AG09319 (cell line): ENCODE measurements at places on chromosomes 1 and 21.

DNA sequence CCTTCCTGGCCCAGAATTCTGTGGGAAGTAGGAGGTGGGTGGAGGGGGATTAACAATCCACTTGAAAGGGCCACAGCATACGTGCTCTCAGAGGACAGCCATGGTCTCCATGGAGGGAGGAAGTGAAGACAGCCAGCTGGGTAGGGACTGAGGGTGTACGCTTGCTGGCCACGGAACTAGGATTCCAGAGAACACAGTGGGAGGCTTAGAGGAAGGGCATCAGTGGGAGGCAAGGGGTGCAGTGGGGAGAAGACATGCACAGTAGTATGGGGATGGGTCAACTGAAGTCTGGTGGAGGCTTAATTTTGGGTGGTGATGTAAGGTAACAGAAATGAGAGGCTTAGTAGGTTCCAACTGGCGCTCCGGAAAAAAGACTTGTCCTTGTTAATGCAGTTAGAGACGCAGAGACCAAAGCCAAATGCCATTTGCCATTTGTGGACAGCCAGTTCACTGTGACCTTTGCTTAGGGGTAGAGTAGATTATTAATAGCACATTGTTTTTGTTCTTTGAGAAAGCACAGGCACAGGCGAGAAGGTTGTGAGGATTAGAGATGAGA, 103.0 kb downstream of the ZSCAN20 start:
- no peak for DNase-seq

- DNase-seq = no peak
Measured at GRCh38 chr1:159177272-159177907, 6.0 kb downstream of the CADM3 start.

GRCh38 chr1:234544087-234544579, 65.2 kb upstream of the TARBP1 start:
- DNase-seq = peak; percentile 52

GRCh38 chr1:101444873-101445618, 208.2 kb downstream of the S1PR1 start:
- no peak for DNase-seq

- DNase-seq = no peak
Measured at GRCh38 chr21:15301014-15301413, 236.2 kb upstream of the NRIP1 start.

DNA sequence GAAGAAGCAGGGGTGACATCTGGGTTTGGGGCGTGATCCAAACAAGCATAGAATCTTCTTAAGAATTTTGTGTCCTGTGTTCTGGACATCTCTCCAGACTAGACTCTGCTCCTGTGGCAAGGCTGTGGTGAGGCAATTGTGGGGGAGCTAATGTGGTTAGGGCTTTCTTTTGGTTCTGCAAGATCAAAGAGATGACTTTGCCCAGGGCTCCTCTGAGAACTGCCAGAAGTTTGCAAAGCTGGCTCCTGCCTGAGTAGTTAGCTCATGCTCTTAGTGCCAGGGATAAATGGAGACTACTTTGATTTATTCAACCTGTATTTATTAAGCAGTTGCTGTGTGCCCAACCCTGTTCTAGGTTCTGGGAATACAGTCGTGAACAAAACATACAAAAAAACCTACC, 34.0 kb upstream of the CRNN start:
- no peak for DNase-seq

- no peak for DNase-seq
Measured at GRCh38 chr1:91714867-91715381, 171.0 kb downstream of the TGFBR3 start.

GRCh38 chr1:94787691-94788090, 32.5 kb upstream of the SLC44A3 start:
- DNase-seq = no peak

DNA sequence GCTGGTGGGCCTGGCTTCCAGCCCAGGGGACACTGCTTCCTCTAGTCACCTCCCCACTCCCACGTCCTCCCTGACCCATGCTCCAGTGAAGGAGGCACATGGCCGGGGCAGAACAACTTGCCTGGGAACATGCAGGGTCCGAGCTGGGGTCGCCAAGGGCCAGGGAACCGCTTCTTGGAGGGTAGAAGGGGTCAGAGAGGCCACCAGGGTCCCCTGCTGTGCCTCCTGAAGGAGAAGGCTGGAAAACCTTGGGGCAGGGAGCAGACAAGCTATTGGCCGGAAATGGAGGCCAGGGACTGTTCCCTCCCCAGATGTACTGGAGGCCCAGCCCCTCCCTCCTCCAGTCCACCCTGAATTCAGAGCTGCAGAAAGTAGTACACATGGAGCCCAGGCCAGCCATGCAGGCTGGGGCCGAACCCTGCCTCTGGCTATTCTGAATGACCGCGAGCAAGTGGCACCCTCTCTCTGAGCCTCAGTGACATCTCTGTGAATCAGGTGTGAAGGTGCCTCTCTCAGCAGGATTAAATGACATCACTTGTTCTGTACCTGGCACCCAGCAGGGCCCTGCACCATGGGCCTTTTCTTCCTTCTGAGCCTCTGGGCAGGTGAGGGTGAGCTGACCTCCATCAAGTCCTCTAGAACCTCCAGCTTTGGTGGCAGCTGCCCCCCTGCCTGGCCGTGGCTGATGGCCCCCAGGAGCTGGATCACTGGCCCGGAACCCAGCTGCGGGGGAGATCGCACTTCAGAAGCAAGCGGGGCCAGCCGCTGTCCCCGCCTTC, 15.7 kb downstream of the SPOCD1 start:
- DNase-seq = no peak

DNA sequence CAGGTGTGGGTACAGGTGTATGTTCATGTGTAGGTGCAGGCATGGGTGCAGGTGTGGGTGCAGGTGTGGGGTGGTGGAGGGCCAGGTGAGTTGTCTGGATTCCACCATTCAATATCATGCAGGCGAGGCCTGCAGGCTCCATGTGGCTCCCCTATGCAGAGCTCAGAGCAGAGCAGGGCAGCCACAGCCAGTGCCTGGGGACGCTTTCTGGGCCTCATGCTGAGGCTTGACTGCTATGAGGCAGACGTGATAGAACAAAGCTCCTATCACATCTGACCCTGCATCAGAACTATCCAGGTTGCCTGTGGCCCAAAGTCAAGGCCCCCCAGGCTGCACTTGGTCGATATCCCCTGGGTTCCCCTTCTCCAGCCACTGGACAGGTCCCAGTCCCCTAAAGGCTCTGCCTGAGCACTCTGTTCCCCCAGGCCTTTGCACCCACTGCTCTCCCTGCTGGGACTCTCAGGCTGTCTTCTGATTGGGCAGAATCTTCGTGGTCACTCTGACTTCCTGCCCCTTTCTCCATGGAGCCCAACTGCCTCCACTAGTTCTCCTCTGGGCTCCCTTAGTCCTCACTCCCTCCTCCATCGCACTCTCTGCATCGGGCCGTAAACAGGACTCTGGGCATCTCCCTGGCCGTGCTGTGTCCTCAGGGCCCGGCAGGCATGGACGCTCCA, 78.6 kb upstream of the ACTL8 start:
- no peak for DNase-seq

GRCh38 chr1:223887747-223888418, 42.1 kb upstream of the TP53BP2 start:
- DNase-seq = peak; percentile 71

DNA sequence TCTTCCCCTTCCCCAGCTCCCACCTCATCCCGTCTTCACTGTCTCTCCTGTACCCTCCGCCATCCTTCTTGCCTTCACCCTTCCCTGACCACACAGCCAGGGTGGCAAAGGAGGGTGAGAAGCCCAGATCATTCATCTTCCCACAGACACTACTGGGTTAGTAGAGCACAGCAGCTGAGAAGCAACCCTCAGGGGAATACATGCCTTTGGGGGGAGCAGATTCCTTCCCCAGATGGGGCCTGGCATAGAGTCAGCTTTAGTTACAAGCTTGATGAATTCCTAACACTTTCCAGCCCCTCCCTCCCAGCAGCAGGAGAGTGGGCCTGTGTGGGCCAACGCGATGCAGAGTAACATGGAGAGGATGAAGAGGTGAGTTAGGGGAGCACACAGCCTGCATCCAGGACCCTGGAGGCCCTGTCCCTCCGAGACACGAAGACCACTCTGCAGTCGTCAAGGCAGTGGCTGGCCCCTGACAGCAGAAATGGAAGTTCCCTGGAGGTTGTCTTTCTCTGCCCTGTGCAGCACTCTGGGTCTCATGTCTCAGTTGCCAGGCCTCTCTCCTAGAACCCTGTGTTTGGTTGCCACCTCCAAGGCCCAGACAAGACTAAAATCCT, 8.8 kb upstream of the BTG2 start:
- DNase-seq = no peak

GRCh38 chr1:62401034-62401760, 35.7 kb upstream of the USP1 start:
- DNase-seq = no peak

- no peak for DNase-seq
Measured at GRCh38 chr21:25701529-25701928, 33.2 kb downstream of the ATP5PF start.

- no peak for DNase-seq
Measured at GRCh38 chr1:86714159-86714558, 9.8 kb downstream of the SH3GLB1 start.

- no peak for DNase-seq
Measured at GRCh38 chr1:9020305-9020704, 5.9 kb downstream of the SLC2A7 start.

GRCh38 chr1:110196917-110197765, 13.0 kb upstream of the KCNC4 start:
- no peak for DNase-seq

DNA sequence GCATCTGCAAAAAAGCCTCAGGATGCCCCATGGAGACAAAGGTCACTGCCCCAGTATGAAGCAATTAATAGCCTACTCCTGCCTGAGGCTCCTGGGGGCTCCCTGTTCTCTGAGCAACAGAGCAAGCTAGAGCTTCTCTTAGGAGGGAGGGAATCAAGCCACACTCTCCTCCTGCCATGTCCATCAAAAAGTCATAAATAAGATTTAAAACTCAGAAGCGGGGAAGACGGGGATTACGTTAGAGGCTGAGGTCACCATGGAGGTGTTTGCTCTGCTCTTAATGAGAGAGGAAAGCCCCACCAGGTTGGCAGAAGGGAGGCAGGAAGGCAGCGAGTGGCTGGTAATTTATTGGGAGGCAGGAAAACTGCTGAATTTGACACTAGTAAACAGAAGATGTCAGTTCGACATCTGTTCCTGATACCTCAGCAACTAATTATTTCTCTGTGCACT, 98.4 kb upstream of the TNR start:
- no peak for DNase-seq

DNA sequence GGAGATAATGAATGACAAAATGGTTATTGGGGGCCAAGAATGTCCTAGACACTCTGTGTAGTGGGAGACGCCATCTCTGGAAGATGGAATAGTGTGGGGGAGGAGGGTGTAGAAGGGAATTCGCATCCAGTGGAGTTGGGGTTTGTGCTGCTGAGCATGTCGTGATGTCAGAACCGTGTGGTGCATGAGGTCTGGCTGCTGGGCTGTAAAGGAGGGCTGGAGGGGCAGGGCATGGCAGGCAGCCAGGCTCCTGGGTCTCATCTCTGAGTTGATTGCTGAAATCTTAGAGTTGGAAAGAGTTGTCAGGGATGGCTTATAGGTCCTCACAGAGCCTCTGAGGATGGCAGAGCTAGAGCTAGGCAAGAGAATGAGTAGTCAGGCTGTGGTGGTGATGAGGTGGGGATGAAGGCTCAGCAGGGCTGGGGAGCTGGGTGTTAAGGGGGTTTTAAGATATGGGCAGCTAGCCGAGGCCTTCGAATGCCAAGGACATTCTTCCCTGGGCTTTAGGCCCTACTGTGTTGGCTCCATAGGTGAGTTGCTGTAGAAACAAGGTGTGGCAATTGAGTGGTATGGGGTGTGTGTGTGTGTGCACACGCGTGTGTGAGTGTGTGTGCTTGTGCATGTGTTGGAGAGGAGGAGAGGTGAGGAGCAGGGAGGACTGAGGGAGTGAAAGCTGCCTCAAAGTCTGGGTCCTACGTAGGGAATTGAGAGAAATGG, 1.9 kb downstream of the PPFIA4 start:
- no peak for DNase-seq

DNA sequence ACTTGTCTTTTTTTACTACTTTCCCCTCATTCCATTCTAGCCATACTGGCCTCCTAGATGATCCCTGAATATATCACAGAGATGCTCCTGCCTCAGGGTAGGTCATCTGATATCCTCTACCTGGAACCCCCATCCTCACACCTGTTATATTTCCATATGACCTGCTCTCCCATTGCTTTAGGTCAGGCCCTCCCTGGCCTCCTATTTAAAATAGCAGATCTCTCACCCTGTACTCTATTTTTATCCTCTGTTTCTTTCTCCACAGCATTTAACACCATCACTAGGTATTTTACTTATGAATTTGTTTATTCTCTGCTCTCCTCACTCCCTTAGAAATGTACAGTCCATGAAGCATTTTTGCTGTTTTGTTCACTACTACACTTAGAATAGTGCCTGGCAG, 13.6 kb downstream of the PIK3R3 start:
- DNase-seq = no peak

GRCh38 chr1:211581526-211581925, 2.6 kb upstream of the SLC30A1 start:
- DNase-seq = no peak

DNA sequence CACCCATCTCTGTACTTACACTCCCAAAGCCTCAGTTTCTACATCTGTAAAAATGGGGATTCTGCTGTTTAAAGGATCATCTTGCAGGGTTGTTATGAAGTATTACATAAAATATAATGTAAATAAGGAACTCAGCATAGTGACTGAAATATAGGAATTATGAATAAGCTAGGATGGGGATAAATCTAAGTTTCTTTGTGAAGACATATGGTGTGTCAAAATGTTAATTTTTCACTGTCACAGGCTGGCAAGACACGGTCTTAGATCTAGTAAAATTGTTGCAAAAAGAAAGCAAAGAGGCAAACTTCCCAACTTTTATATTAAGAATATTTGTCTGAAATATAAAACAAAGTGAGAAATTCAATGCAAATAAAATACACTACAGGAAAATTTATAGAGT, 42.0 kb downstream of the ST6GALNAC5 start:
- DNase-seq = no peak

DNA sequence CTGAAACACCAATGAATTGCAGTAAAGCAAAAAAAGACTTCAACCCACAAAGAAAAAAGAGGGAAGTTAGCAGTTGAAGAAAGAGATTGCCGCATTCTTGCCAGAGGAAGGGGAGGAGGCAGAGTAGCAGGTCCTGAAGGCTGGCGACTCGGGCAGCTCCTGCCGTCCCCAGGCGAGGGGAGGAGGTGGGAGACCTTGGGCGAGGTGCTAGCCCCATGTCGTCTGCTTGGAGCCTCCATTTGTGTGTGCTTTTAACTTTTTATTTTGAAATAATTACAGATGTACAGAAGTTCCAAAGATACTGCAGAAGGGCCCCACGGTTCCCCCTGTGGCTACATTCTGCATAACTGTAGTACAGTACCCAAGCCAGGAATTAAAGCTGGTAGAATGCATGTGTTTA, 6.7 kb downstream of the TRPM2 start:
- DNase-seq = no peak

DNA sequence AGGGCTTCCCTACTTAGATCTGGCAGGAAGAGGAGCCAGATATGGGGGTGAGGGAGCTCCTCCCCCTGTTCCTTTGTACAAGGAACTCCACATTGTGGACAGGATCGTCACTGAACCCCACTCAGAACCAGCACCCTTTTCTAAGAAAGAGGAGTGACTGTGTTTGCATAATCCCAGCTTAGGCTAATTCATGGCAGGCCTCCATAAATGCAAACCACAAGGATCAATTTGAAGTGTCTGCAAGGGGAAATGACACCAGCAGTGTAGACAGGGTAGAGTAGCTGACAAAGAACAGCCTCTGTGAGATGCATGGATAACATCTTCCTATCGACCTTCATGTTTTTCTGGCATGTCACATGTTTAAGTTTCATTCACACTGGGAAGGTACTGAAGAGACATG, 11.7 kb downstream of the MX1 start:
- no peak for DNase-seq

GRCh38 chr1:53517109-53517508, 57.9 kb downstream of the DMRTB1 start:
- DNase-seq = no peak

- no peak for DNase-seq
Measured at GRCh38 chr1:15578921-15579682, 5.7 kb downstream of the AGMAT start.
